ENCODE measurements at places on chromosomes 1 and 21. TPM values are rescaled to one million over a fixed set of nuclear protein-coding genes. Genes with fewer than 3 reads are reported as not detected.

Gene ZBTB8OS
- 62.2 TPM for total RNA-seq

Gene AMY1C
- total RNA-seq, result not detected

DNA sequence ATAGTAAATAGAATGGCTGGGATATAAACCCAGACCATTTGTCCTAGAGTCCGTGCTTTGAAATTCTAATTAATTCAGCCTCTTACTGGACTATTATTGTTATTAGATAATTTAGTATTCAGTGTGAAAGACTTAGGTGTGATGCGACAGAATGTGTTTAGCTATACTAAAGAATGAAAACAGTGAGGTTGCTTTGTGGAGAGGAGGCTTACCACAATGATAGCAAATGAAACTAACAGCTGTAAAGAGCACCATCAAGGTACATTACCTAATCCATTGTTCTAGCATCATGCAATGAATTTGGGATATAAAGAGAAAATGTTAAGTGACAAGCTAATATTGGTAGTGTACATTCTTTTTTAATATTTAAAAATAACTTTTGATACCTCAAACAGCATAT lies 911.1 kb downstream of the KCNT2 start:
- DNase-seq, result no peak

- no peak for DNase-seq
Observed at GRCh38 chr1:176479971-176480370, 17.0 kb downstream of the PAPPA2 start.

Gene PLCH2
- total RNA-seq, result 77.1 TPM

DNA sequence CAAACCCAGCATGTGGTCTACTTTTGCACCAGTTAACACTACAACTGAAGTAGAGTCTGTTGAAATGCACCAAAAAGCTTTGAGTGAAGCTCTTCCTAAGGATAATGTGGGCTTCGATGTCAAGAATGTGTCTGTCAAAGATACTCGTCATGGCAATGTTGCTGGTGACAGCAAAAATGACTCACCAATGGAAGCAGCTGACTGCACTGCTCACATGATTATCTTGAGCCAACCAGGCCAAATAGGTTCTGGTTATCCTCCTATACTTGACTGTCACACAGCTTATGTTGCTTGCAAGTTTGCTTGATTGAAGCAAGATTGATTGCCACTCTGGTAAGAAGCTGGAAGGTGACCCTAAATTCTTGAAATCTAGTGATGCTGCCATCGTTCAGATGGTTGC lies 85.2 kb downstream of the DENND1B start:
- DNase-seq, result no peak

GRCh38 chr1:216739793-216740192 lies 16.6 kb upstream of the ESRRG start:
- DNase-seq, result no peak

DNA sequence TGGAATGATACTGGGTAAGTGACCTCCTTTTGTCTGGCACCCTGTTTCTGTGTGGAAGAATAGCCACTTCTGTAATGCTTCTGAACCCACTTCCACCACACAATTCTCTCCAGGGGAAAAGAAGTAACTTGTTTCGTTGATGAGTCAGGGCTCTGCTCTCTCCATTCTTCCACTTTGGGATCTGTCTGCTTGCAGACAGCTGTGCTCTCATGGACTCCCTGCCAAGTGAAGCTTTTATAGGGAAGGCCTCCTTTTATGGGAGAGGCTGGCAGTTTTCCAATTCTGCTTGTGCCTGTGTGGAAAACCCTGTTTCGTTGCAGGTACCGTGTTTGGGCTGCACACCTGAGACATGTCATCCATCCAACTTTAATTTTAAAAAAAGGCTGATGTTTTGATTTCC lies 130.7 kb downstream of the GIPC2 start:
- DNase-seq, result no peak

Gene CCDC24
- total RNA-seq, result 3.9 TPM

Gene TRIM17
- total RNA-seq, result 8.4 TPM

Gene AJAP1
- total RNA-seq, result not detected

- no peak for DNase-seq
Observed at GRCh38 chr1:69913977-69914376, 291.4 kb downstream of the LRRC40 start.

- peak; percentile 39 for DNase-seq
Observed at GRCh38 chr1:97668945-97669344, 251.9 kb downstream of the DPYD start.

GRCh38 chr21:37623183-37623582 lies 256.6 kb downstream of the DYRK1A start:
- no peak for DNase-seq

Gene CLDN17
- total RNA-seq, result not detected

- no peak for DNase-seq
Observed at GRCh38 chr1:184255560-184255959, 131.3 kb upstream of the C1orf21 start.

GRCh38 chr21:25582888-25583287 lies 24.4 kb downstream of the MRPL39 start:
- DNase-seq, result no peak

DNA sequence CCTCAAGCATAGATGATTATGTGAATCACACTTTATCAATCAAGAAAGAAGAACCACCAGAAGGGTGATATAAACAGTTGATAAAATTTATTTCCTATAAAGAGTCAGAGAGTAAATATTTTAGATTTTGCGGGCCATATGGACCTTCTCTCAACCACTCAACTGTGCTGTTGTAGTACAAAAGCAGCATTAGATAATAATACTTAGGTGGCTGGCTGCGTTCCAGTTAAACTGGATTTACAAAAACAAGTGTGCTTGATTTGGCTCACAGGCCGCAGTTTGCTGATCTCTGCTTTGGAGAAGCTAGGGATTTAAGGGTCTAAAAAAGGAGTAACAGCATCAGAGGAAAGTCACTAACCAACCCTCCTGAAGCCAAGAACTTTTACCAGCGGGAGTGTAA lies 1406.0 kb downstream of the KCNT2 start:
- no peak for DNase-seq

DNA sequence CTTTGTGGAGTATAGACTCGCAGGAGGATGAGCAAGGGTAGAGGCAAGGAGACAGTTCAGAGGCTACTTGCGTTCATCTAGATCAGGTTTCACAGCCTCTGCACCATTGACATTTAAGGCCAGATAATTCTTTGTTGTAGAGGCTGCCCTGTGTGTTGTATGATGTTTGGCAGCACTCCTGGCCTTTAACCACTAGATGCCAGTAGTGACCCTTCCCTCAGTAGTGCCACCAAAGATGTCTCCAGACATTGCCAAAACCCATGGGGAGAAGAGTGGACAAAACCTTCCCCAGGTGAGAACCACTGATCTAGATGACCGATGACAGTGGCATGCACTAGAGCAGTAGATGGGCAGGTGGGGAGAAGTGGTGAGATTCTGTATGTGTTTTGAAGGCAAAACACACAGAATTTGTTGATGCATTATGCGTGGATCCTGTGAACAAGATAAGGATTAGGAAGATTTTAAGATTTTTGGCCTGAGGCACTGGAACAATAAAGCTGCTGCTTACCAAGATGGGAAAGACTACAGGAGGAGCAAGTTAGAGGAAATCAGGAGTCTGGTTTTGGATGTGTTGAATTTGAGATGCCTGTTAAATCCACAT lies 9.9 kb upstream of the COG2 start:
- peak; percentile 23 for DNase-seq

Gene DDAH1
- total RNA-seq, result 0.20 TPM

DNA sequence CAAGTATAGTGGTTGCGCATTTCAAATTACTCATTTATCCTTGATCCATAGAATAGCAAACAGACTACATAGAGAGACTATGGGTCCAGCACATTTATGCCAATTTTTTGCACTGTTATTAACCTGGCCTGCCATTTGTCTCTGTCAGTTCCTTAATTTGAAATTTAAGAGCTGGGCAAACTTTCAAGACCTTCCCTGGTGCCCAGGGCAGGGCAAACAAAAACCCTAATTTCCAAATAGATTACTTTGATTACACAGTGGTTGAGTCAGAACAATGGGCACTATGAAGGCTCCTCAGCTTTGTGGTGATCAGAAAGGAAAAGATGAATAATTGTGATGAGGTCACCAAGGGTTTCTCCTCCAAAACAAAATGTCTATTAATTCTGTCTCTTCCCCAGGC lies 80.6 kb downstream of the TNFSF18 start:
- DNase-seq, result no peak

Gene FCRL6
- total RNA-seq, result 309 TPM

Gene F5
- total RNA-seq, result 0.02 TPM

DNA sequence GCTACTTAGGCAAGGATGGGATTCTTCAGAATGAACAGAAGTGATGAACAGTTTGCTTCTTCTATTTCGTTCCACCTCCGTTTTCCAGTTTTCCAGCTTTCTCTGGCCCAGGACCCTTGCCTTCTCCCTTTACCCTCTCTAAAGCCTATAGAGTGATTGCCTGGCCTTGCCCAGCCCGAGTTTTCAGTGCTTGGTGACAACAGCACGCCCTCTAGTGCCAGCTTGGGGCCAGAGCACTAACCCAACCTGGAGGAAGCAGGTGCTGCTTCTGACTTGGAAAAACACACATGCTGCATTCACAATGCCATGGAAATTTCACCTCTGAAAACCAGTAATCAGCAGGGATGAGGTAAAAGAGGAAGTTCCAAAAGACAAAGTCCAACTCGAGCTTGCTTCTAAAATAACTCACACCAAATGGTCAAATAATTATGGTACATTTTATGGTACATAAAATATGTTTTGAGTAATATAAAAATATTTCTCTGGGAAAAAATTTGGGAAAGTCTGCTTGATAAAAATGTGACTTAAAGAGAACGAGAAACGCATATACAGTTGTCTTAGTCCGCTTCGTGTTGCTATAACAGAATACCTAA lies 26.1 kb downstream of the UBE2T start:
- DNase-seq, result peak; percentile 65

DNA sequence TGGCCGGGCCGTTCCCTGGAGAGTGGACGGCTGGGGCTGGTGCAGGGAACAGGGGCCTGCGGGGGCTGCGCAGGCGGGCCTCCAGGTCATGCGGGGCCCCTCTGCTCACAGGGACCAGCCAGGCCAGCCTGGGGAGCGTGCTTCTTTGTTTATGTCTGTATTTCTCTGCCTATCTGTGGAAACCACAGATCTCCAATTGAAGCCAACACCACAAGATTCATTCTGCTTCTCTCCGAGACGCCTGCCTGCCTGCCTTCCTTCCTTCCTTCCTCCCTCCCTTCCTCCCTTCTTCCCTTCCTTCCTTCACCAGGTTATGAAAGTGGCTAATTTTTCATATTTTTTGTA lies 39.9 kb upstream of the HMGN1 start:
- DNase-seq, result no peak

DNA sequence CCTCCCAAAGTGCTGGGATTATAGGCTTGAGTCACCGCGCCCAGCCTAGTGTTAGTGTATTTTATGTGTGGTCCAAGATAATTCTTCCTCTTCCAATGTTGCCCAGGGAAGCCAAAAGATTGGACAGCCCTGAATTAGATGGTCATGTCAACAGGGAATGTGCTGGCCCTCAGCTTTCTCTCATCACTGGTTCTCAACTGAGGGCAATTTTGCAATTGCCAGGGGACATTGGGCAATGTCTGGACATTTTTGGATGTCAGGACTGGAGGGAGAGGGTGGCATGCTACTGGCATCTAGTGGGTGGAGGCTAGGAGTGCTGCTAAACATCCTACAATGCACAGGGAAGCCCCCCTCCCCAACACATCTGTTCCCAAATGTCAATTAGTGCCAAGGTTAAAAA lies 95.0 kb downstream of the LAMC2 start:
- DNase-seq, result no peak

- no peak for DNase-seq
Observed at GRCh38 chr1:203867802-203868201, 6.4 kb downstream of the SNRPE start.

GRCh38 chr1:3501856-3502640 lies 47.6 kb downstream of the ARHGEF16 start:
- DNase-seq, result no peak

- no peak for DNase-seq
Observed at GRCh38 chr1:101150670-101151069, 86.1 kb upstream of the S1PR1 start.

DNA sequence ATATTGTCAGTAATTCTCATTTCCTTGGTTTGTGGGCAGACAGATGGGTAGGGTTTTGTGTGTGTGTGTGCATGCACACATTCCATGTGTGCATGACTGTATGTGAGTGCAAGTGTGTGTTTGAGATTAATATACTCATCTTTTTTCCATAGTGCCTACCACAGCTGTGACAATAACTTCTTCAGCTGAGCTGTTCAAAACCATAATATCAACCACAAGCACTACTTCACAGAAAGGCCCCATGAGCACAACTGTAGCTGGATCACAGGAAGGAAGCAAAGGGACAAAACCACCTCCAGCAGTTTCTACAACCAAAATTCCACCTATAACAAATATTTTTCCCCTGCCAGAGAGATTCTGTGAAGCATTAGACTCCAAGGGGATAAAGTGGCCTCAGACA lies 149.3 kb downstream of the ADGRL2 start:
- no peak for DNase-seq

Gene CACNA1S
- total RNA-seq, result not detected

Gene KRTAP19-1
- total RNA-seq, result not detected

Gene NPR1
- not detected for total RNA-seq

DNA sequence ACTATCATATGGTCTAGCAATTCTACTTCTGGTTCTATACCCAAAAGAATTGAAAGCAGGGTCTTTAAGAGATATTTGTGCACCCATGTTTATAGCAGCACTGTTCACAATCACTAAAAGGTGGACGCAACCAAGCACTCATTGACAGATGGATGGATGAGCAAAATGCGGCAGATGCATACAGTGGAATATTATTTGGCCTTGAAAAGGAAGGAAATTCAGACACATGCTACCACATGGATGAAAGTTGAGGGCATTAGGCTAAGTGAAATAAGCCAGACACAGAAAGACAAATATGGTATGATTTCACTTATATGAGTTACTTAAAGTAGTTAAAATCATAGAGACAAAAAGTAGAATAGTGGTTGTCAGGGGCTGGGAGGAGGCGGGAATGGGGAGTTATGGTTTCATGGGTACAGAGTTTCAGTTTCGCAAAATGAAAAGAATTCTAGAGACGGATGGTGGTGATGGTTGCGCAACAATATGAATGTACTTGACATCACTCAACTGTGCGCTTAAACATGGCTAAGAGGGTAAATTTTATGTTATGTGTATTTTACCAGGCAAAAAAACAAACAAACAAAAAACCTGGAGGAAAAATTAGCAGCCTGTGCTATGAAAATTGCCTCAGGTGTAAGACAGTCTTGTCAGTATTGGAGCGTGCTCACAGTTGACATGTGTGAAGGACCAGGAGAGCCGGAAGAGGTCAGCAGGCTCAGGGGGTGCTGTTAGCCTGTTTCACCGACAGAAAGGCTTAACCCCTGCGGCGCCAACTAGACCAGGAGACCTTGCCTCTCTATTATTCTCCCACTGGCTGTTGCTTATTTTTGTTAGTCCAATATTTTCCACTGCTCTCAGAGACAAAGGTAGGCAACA lies 26.5 kb downstream of the CD247 start:
- DNase-seq, result peak; percentile 78

- no peak for DNase-seq
Observed at GRCh38 chr1:52662645-52663313, 29.8 kb downstream of the SHISAL2A start.

Gene PPFIA4
- 0.33 TPM for total RNA-seq

GRCh38 chr1:201316556-201316955 lies 33.2 kb downstream of the PKP1 start:
- no peak for DNase-seq

Gene PTGS2
- 4.0 TPM for total RNA-seq
